ENCODE measurements at places on chromosomes 4 and X.

GRCh38 chr4:53714236-53715140, 123.2 kb upstream of the LNX1 start:
- DNase-seq, result no peak

GRCh38 chr4:3501126-3501824, 30.9 kb downstream of the LRPAP1 start:
- DNase-seq, result no peak

GRCh38 chrX:56746996-56747395, 18.0 kb downstream of the NBDY start:
- DNase-seq, result no peak

DNA sequence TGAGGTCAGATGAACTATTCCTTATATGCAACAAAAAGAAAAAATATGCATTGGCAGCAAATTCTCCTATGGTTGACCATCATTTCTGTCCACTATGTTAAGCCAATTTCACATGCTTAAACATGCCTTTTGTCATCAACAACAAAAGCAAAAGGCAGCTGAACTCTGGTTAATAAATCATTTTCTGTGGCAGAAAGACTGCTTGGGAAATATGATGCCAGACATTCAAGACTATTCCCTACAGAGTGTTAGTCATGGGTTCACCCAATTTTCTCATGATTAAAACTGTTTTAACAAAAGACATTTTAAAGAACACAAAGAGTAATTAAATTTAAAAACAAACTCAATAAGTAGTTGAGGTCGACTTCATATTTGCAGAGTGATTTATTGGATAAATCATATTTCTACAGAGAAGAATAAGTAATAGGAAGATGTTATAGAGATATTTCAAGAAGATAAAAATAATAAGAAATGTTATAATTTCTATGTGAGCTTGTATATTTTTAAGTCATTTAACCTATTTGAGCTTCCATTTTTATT, 890.6 kb downstream of the STPG2 start:
- DNase-seq, result peak; percentile 3

DNA sequence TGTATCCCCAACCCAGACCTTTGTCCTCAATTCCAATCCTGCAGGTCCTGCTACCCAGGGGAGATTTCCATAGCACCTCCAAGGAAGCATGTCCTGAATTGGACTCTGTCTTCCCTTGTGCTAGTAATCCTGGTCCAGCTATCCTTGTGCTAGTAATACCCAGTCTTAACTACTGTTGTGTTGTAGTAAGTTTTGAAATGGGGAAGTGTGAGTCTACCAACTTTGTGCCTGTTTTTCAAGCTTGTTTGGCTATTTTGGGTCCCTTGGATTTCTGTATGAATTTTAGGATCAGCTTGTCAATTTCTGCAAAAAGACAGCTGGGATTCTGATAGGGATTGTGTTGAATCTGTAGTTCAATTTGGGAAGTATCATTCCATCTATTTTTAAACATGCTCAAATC, 51.4 kb downstream of the CD99L2 start:
- DNase-seq, result no peak

GRCh38 chr4:2075987-2076907, 17.1 kb downstream of the NAT8L start:
- no peak for DNase-seq

Measured in CMK (cell line).